ENCODE measurements at places on chromosomes 5 and 9.

GRCh38 chr5:147303251-147303650 is 68.4 kb downstream of the STK32A start:
- DNase-seq, result no peak

- no peak for DNase-seq
Observed at GRCh38 chr5:143402553-143403333, 743 bp downstream of the NR3C1 start.

DNA sequence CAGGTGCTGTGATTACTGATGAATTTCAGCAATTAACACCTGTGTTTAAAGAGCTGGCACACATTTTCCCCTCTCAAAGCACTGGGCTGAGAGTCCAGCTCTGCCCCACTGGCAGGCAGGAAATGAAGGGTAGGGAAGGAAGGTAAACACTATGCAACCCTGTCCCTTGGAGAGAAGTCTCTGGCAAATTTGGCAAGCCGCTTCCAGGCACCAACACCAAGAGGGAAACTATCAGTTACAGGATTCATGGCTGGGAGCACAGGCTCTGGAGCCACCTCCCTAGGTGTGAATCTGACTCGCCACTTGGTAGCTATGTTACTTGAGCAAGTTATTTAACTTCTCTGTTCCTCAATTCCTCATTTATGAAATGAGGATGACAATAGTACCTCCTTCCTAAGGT is 3.3 kb downstream of the ANKS6 start:
- no peak for DNase-seq

DNA sequence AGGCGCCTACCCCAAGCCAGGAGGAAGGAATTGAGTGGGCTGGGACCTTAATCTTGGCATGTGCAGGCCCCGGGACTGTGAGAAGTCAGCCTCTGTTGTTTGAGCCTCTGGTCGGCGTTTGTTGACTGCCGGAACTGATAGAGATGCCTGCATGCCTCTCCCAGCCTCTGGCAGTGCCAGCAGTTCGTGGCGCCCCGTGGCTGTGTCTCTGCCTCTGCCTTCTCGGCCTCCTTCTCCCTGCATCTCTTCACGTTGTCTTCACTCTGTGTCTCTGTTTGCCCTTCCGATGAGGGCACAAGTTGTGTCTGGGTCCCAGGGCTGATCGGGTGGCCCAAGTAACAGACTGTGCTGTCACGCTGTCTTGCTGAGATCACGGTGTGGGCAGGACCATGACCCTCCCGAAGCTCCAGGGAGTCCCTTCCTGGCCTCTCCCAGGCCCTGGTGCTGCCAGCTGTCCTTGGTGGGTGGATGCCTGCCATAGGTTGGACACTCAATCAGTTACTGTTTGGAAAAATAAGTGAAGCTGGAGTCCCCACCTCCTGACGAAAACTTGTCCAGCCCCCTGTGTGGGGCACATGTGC is 133.5 kb upstream of the LPCAT1 start:
- DNase-seq, result no peak

DNA sequence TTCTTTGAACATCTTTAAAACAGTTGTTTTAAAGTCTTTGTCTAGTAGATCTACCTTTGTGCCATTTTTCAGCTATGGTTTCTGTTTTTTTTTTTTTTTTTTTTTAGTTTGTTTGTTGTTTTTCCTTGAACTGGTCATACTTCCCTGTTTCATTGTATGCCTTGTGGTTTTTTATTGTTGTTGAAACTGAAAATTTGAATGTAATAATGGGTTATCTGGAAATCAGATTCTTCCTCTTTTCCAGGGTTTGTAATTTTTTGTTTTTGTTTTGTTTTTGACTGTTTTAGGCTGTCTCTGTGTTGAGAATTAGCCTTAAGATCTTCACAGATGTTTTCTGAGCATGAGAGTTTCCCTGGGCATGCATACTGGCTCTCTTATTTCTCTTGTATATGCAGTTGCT is 269.6 kb upstream of the DAP start:
- no peak for DNase-seq

DNA sequence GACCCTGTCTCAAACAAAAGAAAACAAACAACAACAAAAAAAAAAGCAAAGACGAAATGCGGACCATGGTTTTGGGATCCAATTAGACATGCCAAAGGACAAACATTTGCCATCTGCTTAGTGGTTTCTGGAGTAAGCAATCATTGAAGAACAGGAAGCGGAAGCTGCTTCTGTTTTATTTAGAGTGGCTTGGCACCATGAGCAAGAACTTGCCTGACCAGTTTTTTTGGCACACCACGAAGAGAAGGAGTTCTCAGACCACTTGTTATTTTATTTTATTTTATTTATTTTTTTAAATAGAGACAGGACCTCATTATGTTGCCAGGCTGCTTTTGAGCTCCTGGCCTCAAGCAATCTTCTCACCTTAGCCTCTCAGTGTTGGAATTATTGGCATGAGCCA is 17.0 kb downstream of the BTF3 start:
- DNase-seq, result no peak

DNA sequence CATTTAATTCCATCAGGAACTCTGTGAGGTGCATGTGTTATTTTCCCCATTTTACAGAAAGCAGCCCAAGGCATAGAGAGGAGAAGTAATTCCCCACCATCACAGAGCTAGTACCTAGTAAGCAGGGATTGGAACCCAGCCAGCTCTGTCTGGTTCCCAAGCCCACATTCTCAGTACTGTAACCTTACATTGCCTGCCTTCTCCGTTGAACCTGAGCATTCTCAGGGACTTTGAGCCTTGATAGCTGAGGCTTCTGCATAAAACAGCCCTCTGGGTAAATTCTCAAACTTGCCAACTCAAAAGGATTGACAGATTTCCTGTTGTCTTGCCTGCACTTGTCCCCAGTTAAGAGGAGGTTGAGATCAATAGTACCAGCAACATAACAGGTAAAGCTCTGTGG is 9.2 kb upstream of the GLE1 start:
- DNase-seq, result no peak

DNA sequence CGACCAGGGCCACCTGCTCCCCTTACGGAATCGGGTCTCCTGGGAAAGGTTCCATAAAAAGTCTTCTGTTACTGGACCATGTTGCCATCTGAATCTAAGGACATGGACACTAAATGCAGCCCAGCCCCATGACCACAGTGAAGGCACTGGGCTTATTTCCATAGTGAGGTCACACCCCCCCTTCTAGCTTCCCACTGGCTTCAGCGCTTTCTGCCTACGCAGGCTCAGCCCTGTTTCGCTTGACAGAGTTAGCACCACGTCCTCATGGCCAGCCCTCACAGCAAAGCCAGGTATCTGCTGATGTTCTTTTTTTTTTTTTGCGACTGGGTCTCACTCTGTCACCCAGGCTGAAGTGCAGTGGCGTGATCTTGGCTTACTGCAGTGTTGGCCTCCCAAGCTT is 14.1 kb downstream of the UCK1 start:
- DNase-seq, result no peak

GRCh38 chr9:107249131-107249533 is 33.9 kb upstream of the RAD23B start:
- no peak for DNase-seq

GRCh38 chr5:159824188-159825161 is 91.8 kb upstream of the ADRA1B start:
- no peak for DNase-seq

DNA sequence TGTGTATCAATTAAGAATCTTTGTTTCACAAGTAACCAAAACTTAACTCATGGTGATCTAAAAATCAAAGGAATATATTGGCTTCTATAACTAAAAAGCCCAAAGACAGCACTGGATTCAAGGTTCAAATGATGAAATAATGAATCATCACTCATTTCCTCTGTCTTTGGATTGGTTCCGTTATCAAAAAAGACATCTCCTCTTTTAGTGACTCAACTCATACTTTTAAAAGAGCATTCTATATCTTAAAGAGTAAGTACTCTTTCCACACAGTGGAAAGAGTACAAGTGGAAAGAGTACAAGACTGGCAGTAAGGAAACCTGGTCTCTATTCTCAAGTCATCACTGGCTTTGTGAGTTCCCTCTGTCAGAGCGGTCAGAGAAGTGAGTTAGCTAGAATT is 141.4 kb upstream of the NMUR2 start:
- DNase-seq, result no peak

- no peak for DNase-seq
Observed at GRCh38 chr5:159052401-159053011, 47.2 kb downstream of the EBF1 start.

GRCh38 chr9:111696796-111697195 is 35.4 kb downstream of the GNG10 start:
- no peak for DNase-seq

DNA sequence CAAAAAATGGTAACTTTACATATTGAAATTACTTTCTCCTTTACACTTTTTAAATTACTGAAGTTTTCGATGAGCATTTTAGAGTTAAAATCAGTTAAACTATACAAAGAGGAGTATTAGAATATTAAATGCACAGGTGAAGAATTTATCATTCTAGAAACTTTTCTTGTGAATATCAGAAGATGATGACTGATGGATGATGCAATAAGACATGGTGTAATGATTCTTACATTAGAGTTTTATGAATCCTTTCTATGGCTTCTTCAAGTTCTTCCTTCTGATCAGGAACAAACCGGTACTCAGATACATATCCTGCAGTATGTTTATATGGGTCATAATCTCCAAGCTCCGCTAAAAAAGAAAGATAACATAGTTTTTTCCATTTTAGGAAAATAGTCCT is 154.4 kb downstream of the EPB41L4A start:
- DNase-seq, result no peak

GRCh38 chr9:127437497-127438264 is 13.5 kb downstream of the ZNF79 start:
- DNase-seq, result no peak

DNA sequence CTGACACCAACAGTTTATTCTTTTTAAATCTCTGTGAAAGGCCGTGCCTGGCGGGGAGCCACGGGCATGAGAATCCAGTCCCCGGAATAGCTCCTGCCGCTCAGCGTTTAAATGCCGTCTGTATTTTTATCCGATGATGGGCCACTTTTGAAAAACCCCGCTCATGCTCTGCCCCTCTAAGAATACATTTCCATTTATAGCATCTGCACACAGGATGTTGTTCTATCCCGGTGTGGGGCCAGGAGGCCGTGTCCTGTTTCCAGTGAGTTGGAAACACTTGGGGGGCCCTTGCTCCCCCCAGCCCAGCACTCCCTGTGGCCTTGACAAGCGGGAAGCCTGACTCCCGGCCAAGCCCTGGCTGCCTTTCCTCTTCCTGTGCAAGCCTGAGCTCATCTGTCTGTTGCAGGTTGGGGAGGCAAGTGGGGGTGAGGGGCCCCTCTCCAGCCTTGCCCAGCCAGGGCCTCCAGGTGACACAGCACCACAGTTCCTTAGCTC is 39.0 kb downstream of the ERGIC1 start:
- DNase-seq, result peak; percentile 89

GRCh38 chr9:73264631-73265030 is 113.0 kb downstream of the ANXA1 start:
- no peak for DNase-seq

GRCh38 chr9:123724211-123724796 is 205.6 kb downstream of the DENND1A start:
- no peak for DNase-seq

DNA sequence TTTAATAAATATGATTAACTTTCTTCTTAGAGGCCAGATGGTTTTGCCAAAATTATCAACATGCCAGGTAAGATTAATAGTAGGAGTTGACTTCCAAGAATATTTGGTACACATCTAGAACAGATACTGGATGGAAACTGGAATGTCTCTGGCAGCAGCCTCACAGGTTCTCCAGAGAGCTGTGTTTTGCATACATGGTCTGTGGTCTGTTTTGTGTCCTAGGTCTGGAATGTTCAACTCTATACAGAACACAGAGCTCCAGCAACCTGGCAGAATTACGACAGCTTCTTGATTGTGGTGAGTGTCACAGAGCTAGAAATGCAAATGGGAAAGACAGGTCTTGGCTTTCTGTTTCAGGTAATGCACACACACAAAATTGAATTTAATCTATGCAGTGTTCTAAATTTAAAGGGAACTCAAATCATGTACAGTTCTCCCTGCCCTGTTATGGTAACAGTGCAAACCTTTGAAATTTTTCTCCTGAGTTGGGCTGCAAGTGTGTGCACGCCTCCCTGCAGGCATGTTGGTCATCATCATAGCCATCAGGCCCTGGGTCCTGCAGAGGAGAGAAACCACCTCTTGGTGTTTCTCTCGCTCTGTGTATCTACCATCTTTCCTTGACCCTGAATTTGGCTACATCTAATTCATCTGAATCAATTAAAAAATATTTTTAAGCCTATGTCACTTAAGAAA is 58.3 kb downstream of the PIK3R1 start:
- DNase-seq, result no peak

DNA sequence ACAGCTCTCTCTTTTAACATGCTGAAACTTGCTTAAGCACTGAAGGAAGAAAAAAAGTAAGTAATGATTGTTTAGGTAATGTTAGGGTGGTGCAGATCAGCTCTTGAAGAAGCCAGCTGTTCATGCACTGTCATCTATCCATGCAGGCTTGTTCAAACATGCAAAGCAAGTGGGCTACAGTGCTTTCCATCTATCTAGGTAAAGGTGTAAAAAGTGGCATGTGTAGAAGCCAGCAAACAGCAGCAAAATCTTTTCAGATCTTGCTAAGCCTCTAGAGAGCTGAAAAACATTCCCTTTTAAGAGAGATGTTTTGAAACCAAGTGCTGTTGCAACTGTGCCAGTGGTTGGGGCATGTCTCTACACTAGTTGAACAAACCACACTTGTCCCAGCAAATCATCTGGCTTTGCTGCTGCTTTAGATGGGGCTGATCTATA is 214.4 kb downstream of the EFNA5 start:
- no peak for DNase-seq

GRCh38 chr9:114805670-114806525 is at the start of gene TNFSF15:
Gene TNFSF15, minus strand, starts transcription at chr9:114806039. Its CDS starts 27 bp downstream, at chr9:114806012.
- no peak for DNase-seq

DNA sequence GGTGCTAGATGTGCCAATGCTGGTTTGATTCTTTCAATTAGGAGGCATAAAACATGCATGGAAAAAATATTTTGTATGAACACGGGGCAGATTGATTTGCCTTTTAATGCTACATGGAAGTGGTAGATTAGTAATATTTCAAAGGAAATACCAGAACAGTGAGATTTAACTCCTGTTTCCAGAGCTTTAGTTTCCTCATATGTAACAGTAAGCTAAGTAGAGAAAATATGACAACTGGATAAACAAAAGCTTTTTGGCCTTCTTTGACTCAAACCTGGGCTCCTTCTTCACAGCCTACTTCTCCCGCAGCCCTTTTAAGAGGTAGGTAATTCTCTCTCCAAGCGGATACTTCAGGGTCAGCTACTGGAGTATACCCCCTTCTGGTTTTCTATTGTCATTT is 254.2 kb upstream of the TRPC7 start:
- DNase-seq, result no peak

- DNase-seq, result no peak
Observed at GRCh38 chr5:11075035-11075805, 314.2 kb upstream of the DAP start.

DNA sequence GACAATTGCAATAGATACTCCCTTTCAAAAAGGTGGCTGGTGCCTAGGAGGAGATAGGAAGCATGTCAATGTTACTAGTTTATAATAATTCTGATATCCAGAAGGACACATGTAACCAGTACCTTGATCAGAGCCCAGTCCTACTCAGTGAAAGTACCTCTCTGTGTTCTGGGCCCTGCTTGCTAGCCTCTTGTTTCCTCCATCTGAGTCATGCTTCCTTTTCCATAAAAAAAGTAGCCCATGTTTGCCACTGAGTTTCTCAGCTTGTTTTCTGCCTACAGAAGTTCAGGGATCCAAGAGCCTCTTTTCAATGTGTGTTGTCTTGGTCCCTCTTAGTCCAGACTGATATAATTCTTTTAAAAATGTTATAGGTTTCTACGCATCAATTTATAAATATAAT is 149.0 kb downstream of the SSBP2 start:
- no peak for DNase-seq

All from brain pericyte (primary cell).